Neural progenitor cell (in vitro differentiated cells): ENCODE measurements at places on chromosomes 16 and 17.
A peak's percentile ranks its signal among the peaks of the same experiment; 100 is the strongest.

DNA sequence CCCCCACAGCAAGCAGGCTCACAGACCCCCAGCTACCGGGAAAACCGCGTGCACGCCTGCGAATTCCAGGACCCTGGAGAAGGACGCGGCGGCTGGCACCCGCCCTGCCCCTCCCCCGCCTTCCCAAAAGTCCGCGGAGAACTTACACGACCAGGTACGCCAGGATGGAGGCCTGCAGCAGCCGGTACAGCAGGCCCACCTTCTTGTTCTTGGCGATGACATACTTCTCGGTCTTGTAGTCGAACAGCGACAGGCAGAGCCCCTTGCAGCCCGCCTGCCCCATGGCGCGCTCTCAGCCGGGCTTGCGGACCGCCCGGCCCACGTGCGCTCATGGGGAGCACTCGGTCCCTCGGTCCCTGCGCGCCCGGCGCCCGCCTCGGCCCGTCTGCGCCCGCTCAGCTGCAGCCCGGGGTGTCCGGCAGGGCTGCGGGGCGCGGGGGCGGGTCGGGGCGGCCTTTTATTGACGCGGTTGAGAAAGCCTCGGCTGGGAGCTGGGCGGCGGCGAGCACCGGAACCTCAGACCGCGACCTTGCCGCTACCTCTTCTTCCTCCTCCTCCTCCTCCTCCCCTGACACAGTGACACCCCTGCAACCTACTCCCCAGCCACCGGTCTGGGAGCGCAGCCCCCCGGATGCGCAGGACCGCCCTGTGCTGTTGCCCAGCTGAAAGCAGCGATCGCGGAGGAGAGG, at the start of gene P2RX5:
Gene P2RX5, minus strand, starts transcription at position 433 of the 689 bp plus-strand sequence. Its CDS starts 150 bp downstream, at position 283.
- DNase-seq = peak; percentile 76

- DNase-seq = no peak
Measured at GRCh38 chr16:62717026-62717425, 680.8 kb upstream of the CDH8 start.

- DNase-seq = no peak
Measured at GRCh38 chr16:80210787-80211186, 330.0 kb upstream of the DYNLRB2 start.

GRCh38 chr17:71757156-71757555, 363.7 kb upstream of the SOX9 start:
- no peak for DNase-seq

DNA sequence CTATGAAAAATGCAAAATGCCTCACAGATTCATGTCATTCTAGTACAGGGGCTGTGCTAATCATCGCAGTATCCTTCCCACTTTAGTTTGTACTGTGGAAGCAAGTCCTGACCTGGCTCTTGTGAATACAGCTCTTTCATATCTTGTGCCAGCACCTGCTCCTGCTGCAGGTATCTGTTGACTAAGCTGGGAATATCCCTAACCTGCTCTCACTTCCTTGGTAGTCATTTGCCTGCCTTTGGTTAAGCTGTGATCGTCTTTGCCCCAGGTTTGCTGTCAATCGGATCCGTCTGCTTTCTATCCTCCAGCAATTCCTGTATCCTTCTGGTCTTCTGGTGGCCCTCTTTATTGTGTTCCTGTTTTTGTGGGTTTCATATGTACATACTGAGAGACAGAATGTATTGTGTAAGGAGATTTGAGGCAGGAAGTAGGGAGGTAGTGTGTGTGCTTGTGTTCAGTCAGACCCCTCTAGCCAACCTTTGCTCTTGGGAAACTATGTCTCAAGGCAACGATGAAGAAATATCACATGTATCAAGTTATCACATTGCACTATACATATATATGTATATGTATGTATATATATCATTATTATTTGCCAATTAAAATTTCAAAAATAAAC, 7.7 kb upstream of the GINS3 start:
- DNase-seq = no peak

GRCh38 chr17:75069783-75070182, 18.0 kb upstream of the SLC16A5 start:
- no peak for DNase-seq

GRCh38 chr16:64969221-64969620, 152.6 kb downstream of the CDH11 start:
- no peak for DNase-seq

DNA sequence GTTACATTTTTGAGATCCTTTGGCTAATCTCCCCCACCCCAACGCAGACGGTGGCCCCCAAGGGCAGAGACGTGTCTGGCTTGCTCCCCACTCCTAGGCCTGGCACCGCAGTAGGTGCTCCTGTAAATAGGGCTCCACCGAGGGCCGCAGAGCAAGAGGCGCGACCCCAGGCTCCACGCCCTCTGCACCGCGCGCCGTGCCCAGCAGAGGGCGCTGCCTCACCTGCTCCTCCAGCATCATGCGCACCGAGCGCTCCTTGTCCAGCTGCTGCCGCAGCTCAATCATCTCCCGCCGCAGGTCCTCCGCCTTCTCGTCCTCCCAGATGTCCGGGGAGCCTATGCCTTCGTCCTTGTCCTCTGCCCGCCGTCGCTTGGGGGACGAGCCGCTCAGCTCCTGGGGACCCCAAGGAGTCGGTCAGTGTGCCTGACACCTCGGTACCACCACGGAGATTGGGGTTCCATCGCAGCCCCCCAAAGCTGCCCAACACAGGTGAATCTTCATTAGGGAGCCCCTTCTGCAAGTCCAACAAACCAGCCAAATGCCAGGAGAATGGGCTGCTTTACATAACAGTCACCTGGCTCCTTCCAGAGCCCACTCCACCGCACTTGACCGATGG, 11.2 kb downstream of the TFAP4 start:
- DNase-seq = peak; percentile 89

GRCh38 chr16:27444470-27444869, 42.5 kb downstream of the IL21R start:
- DNase-seq = no peak

DNA sequence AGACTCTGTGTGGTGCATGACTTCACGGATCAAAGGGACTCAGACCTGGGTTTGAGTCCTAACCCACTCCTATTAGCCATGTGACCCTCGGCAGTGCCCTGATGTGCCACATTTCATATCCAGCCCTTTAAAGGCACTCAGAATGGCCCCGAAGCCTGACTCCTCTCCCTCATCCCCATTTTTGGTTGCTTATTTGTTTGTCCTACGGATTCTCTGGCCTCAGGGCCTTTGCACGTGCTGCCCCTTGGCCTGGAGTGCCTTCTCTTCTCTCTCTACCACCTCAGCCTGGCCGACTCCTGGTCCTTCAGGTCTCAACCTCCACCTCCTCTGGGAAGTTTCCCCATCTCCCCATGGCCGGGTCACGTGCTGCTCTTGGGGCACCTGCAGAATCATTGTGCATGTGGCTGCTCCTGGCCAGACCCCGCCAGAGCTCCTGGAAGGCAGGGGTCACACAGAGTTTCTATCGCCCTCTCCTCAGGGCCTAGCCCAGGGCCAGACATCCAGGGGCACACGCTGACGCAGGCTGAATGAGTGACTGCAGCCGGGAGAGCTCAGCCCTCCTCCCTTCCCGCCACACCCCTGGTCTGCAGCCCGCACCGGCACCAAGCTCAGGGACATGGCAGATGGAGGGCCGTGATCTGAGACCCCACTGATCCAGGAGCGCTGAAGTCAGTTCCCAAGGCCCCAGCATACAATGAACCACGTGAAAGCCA, 22.0 kb upstream of the CIBAR2 start:
- no peak for DNase-seq

DNA sequence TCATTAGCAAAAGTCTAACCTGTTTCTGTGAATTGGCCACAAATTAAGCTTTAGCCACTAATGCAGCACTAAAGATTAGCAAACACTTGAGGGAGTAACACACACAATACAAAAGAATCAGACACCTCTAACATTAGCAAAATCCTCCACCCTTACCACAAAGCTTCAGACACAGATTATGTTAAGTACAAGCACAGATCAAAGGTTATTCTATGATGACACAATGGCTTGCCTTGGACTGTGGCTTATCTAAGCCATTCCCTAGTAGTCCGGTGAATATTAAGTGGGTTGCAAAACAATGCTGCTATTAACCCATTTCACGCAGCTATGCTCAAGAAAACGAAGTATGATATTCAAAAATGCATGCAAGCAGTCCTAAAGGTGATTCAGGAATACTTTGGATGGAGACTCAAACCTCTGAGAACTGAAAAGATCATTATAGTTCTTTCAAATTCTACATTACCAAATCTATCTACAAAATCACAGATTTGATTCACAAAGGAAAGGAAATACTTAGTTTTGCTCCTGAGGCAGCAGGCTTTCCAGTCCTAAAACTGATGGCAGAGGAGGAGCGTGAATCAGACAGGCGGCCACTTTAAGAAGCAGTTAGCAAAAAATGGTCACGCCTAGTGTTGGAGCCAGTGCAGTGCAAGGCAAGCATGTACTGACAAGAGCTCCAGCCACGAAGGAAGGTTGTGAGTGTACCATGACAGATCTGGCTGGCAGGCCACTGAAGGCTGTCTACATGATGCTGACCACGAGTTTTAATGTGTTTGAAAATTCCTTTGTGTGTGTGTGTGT, 67.2 kb downstream of the PARN start:
- peak; percentile 55 for DNase-seq

GRCh38 chr16:28609631-28610594, at the start of gene SULT1A1:
Gene SULT1A1, minus strand, starts transcription at chr16:28610044. Its CDS starts 1,189 bp downstream, at chr16:28608855.
- DNase-seq = no peak

GRCh38 chr17:75205037-75205792, at the start of gene NUP85:
Gene NUP85, plus strand, starts transcription at chr17:75205679. Its CDS starts 83 bp downstream, at chr17:75205762.
- DNase-seq = peak; percentile 96
